ENCODE measurements at places on chromosomes 2 and 18. TPM values are rescaled to one million over a fixed set of nuclear protein-coding genes. Genes with fewer than 3 reads are reported as not detected.

Gene ZSWIM2
- not detected for total RNA-seq

Gene DNAH6
- total RNA-seq, result 0.54 TPM

Gene RUFY4
- total RNA-seq, result 2.0 TPM

Gene CCDC74A
- 8.2 TPM for total RNA-seq

Gene APCDD1
- total RNA-seq, result not detected

Gene HOXD11
- not detected for total RNA-seq

Gene GULP1
- not detected for total RNA-seq

Gene EVX2
- total RNA-seq, result not detected

GRCh38 chr2:221924576-221924975 is 352.5 kb upstream of the EPHA4 start:
- H3K36me3 ChIP-seq, result no peaks in the 10 kb centered on the region
- no peak overlapping the region for H3K4me3 ChIP-seq
- no peak for DNase-seq
- no peaks in the 10 kb centered on the region for H3K4me1 ChIP-seq
- no peaks in the 10 kb centered on the region for H3K27me3 ChIP-seq

GRCh38 chr2:30421604-30422443 is 25.2 kb upstream of the LCLAT1 start:
- H3K27me3 ChIP-seq, result no peaks in the 10 kb centered on the region
- H3K36me3 ChIP-seq, result no peaks in the 10 kb centered on the region
- H3K4me1 ChIP-seq, result peaks cover 47% of the 10 kb centered on the region
- peak overlapping the region; percentile 97 for H3K27ac ChIP-seq

DNA sequence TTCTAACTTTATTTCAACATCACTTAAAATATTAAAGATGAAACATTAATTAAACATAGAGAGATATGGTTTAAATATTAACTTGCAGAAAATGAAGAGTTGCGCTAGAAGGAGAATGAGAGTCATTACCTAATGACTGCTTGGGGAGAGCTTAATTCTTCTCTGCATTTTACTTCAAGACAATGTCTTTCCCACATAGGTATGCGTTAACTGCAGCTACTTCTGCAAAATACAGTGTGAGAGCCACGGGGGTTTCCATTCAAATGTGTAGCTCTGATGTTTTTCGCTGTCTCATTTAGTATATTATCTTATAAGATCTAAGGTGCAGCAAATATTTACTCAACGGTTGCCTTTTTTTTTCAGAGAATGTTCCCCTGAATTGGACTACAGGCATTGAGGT is 126.7 kb downstream of the TMX3 start:
- no peaks in the 10 kb centered on the region for H3K27me3 ChIP-seq
- no peaks in the 10 kb centered on the region for H3K4me1 ChIP-seq
- no peak overlapping the region for H3K4me3 ChIP-seq
- no peaks in the 10 kb centered on the region for H3K36me3 ChIP-seq

- no peak overlapping the region for H3K27ac ChIP-seq
- no peak overlapping the region for H3K4me3 ChIP-seq
- peaks cover 4% of the 10 kb centered on the region for H3K4me1 ChIP-seq
- no peak for DNase-seq
Observed at GRCh38 chr2:219637842-219638185, 10.4 kb downstream of the SLC4A3 start.

GRCh38 chr18:36398419-36398818 is 100.9 kb downstream of the FHOD3 start:
- no peak overlapping the region for H3K4me3 ChIP-seq
- DNase-seq, result no peak
- H3K36me3 ChIP-seq, result no peaks in the 10 kb centered on the region
- H3K4me1 ChIP-seq, result no peaks in the 10 kb centered on the region
- peaks cover 19% of the 10 kb centered on the region for H3K27me3 ChIP-seq

- no peak overlapping the region for H3K27ac ChIP-seq
- H3K4me1 ChIP-seq, result no peaks in the 10 kb centered on the region
- H3K27me3 ChIP-seq, result no peaks in the 10 kb centered on the region
- no peaks in the 10 kb centered on the region for H3K36me3 ChIP-seq
- no peak for DNase-seq
Observed at GRCh38 chr18:13186687-13187086, 31.9 kb upstream of the LDLRAD4 start.

GRCh38 chr2:136407117-136407951 is 289.4 kb upstream of the CXCR4 start:
- no peak overlapping the region for H3K4me3 ChIP-seq
- no peaks in the 10 kb centered on the region for H3K4me1 ChIP-seq
- no peak overlapping the region for H3K27ac ChIP-seq
- H3K27me3 ChIP-seq, result peaks cover 15% of the 10 kb centered on the region
- DNase-seq, result no peak
- no peaks in the 10 kb centered on the region for H3K36me3 ChIP-seq

DNA sequence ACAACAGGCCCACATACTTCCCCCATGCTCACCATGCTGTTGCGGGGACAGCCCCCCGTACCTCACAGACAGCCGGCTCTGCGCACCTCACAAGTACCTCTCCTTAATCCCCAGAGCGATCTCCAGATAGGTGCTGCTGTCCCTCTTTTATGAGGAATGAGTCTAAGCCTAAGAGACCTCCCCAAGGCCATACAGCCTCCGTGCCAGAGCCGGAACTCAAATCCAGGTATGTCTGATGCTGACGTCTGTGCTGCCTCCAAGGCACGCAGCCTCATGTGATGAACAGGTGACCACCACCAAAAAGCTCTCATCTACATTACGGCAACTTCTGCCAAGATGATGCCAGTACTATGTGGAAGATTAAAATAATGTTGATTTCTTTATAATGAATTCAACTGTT is 85.2 kb downstream of the EIPR1 start:
- H3K4me3 ChIP-seq, result no peak overlapping the region
- peaks cover 4% of the 10 kb centered on the region for H3K36me3 ChIP-seq
- H3K27me3 ChIP-seq, result no peaks in the 10 kb centered on the region
- no peak overlapping the region for H3K27ac ChIP-seq

DNA sequence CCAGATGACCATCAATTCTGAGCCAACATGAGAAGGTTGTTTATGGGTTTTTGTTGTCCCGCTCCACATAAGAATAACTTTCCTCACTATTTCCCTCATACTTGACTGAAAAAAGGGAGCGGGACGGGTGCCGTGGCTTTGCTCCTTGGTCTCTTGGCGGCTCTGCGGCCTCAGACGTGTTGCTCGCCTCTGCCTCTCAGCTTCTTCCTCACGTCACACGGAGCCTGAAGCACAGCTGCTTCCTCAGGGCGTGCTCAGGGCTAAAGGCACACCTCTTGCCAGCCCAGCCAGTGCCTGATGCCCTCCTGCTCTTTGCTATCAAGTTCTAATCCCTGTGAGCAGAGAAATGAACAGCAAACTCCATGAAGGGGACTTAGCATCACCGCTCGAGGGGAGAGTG is 17.9 kb upstream of the ID2 start:
- H3K36me3 ChIP-seq, result no peaks in the 10 kb centered on the region
- H3K27me3 ChIP-seq, result peaks cover 30% of the 10 kb centered on the region
- H3K27ac ChIP-seq, result no peak overlapping the region
- peaks cover 20% of the 10 kb centered on the region for H3K4me1 ChIP-seq

- peaks cover 16% of the 10 kb centered on the region for H3K4me1 ChIP-seq
- no peaks in the 10 kb centered on the region for H3K36me3 ChIP-seq
- H3K27me3 ChIP-seq, result no peaks in the 10 kb centered on the region
- no peak overlapping the region for H3K4me3 ChIP-seq
- DNase-seq, result no peak
Observed at GRCh38 chr18:79647307-79647706, 32.3 kb upstream of the CTDP1 start.

DNA sequence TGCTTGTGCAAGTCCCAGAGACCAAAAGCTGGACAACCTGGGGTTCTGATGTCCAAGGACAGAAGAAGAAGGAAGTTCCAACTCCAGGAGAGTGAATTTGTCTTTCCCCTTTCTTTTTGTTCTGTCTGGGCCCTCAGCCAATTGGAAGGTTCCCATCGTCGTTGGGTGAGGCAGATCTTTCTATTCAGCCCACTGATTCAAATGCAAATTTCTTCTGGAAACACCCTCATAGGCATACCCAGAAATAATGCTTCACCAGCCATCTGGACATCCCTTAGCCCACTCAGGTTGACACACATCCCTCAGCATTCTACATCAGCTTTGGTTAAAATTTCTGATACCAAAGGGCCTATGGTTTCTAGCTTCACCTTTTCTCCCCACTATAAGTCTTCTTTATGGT is 156.5 kb downstream of the SP3 start:
- no peak for DNase-seq
- H3K4me1 ChIP-seq, result peaks cover 5% of the 10 kb centered on the region
- peaks cover 10% of the 10 kb centered on the region for H3K27me3 ChIP-seq
- no peak overlapping the region for H3K27ac ChIP-seq

- H3K36me3 ChIP-seq, result no peaks in the 10 kb centered on the region
- H3K4me3 ChIP-seq, result no peak overlapping the region
- no peak overlapping the region for H3K27ac ChIP-seq
- peaks cover 5% of the 10 kb centered on the region for H3K4me1 ChIP-seq
- no peak for DNase-seq
Observed at GRCh38 chr2:189217541-189217940, 38.0 kb upstream of the COL5A2 start.

GRCh38 chr2:96110621-96111256 is 5.6 kb downstream of the ADRA2B start:
- no peak overlapping the region for H3K27ac ChIP-seq
- H3K27me3 ChIP-seq, result peaks cover 6% of the 10 kb centered on the region
- no peak overlapping the region for H3K4me3 ChIP-seq
- H3K4me1 ChIP-seq, result peaks cover 2% of the 10 kb centered on the region
- H3K36me3 ChIP-seq, result peaks cover under 1% of the 10 kb centered on the region

DNA sequence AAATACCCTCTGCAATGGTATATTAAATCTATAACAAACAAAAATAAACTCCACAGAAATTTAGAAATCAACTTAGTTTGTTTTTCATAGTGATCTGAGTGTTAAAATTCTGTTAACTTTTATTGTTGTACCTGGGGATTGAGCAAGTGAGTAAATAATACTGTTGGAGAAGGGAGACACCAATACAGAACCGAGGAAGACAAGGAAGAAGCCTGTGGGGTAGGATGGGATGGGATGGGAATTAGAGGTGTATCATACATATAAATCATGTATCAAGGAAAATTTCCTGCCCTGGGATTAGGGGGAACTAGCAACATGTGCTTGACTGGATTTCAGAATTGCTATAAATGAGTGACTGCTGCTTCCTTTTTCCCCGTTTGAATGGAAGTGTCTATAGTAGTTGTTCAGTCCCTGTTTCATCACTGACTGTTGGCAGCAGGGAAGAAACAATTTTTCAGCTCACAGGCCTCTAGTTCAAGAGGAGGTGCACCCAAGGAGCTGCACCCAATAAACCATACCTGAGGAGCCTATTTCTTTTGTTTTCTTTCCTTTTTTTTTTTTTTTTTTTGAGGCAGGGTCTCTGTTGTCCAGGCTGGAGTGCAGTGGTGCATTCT is 53.1 kb downstream of the SP110 start:
- no peak for DNase-seq
- H3K27me3 ChIP-seq, result no peaks in the 10 kb centered on the region
- H3K4me1 ChIP-seq, result peaks cover 8% of the 10 kb centered on the region
- H3K4me3 ChIP-seq, result no peak overlapping the region
- peaks cover 43% of the 10 kb centered on the region for H3K36me3 ChIP-seq
- H3K27ac ChIP-seq, result no peak overlapping the region

- peaks cover 8% of the 10 kb centered on the region for H3K27me3 ChIP-seq
- no peaks in the 10 kb centered on the region for H3K4me1 ChIP-seq
Observed at GRCh38 chr2:118687698-118688097, 159.8 kb downstream of the EN1 start.

DNA sequence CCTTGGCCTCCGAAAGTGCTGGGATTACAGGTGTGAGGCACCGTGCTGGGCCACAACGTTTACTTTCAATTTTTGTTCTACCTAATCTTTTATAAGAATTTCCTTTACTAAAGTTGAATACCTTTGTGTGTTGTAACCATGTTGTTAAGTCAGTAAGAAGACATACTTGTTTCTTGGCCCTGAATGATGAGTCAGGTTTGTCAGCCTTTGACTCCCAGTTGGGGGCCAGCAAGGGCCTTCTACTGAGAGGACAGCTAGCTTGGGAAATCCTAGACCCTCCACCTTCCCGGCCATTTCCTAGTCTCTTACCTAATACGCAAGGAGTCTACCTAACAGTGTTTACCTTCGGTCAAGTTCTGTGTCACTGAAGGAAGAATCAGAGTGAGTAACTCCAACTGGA is 22.7 kb downstream of the MTHFD2 start:
- no peak overlapping the region for H3K4me3 ChIP-seq
- no peak for DNase-seq
- no peak overlapping the region for H3K27ac ChIP-seq
- peaks cover 1% of the 10 kb centered on the region for H3K4me1 ChIP-seq

GRCh38 chr2:207711750-207712530 is 500 bp downstream of the CCNYL1 start:
- DNase-seq, result peak; percentile 57
- peaks cover 21% of the 10 kb centered on the region for H3K4me1 ChIP-seq
- peaks cover 4% of the 10 kb centered on the region for H3K36me3 ChIP-seq

DNA sequence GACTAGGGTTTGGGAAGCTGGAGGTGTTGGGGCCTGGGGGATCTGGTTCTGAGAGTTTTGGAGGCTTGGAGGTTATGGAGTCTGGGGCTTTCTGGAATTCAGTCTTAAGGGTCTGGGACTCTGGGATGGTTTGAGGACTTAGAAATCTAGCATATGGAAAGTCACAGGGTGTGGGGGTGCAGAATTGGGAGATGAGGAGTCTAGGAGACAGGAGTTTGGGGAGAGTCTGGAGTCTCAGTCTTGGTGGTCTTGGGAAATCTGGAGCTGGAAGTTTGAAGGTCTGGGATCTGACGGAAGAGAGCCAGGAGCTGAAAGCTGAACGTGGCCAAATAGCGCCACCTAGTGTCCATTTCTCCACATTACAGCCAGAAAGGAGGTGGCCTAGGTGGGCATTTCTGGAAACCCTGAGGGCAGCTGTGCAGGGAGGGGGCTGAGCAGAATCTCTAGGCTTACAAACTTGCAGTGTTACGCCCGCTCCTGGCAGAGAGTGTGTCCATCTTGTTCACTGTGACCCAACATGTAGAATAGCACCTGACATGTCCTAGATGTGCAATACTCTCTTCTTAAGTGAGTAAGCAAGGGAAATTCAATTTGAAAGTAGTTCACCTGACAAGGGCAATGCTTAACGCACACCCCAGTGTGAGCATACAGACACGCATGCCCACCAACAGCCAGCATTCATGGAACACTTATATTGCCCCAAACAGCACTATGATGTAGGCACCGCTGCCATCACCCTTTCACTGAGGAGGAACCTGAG is 204.8 kb downstream of the TFCP2L1 start:
- H3K27me3 ChIP-seq, result peaks cover 37% of the 10 kb centered on the region
- no peak overlapping the region for H3K27ac ChIP-seq
- H3K4me1 ChIP-seq, result peaks cover 5% of the 10 kb centered on the region
- H3K4me3 ChIP-seq, result no peak overlapping the region
- H3K36me3 ChIP-seq, result no peaks in the 10 kb centered on the region
- peak; percentile 20 for DNase-seq
